ENCODE measurements at places on chromosomes 13 and 19.
A peak's percentile ranks its signal among the peaks of the same experiment; 100 is the strongest.

DNA sequence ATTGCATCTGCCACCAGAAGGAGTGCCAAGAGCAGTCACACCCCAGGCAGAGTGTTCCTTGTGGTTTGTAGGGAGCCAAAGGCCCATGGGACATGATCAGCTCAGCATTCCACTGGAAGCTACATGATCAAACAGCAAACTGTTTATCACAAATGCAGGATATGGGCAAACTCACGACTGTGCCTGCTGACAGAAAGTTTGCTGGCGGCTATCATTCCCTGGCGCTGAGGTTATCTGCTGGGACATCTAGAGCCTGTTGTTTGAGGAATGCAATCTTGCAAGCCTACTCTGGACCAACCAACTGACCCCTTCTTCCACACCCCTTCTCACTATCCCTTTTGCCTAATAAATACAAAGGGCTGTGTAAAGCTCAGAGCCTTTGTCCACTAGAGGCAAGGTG lies 7.7 kb upstream of the ZNF613 start:
- DNase-seq: no peak

DNA sequence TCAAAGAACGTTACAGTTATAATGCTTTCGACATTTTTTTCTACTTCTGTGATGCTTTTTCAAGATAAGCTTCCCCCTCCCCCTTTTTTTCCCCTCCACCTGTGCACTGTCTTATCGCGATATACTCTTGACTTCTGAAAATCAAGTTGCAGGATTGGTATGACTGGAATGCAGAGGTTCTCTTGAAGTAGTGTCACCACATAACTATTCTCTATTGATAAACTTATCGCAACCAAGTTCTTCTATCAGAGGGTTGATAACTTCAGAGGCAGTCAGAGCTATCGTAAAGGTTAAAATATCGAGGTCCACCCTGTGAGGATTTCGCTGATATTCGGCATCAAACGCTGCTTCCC lies 820 bp downstream of the EID2 start:
- DNase-seq: peak; percentile 80

DNA sequence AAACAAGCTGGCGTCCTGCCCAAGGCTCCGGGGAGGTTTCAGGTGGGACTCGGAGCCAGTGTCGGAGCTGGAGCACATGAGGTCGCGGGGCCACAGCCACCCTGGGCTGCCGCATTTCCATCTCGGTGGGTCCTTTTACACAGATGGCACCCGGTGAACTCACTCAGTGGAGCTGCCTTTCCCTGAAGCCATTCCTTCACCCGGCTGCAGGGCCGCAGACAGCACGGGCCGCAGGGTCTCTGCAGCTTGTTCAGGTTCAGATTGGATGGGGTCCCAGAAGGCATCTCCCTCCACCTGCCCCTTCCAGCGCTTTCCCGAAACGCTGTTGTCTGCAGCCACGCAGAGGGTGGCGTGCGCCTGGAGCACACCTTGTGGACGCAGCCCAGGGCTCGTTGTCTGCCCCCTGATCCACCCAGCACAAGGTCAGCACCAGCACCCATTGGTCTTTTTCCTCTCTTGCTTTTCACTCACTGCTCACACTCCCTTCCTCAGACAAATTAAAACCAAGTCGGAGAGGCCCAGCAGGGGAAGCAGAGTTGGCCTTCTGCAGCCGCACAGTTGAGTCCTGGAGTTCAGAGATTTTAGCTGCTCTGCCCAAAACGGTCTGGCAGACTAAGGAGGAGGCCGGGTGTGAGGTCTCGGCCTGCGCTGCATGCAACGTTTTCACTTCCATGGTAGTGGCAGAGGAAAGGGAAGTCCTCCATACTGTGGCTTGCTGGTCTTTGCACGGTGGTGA lies 18.1 kb downstream of the MCF2L start:
- DNase-seq: no peak

DNA sequence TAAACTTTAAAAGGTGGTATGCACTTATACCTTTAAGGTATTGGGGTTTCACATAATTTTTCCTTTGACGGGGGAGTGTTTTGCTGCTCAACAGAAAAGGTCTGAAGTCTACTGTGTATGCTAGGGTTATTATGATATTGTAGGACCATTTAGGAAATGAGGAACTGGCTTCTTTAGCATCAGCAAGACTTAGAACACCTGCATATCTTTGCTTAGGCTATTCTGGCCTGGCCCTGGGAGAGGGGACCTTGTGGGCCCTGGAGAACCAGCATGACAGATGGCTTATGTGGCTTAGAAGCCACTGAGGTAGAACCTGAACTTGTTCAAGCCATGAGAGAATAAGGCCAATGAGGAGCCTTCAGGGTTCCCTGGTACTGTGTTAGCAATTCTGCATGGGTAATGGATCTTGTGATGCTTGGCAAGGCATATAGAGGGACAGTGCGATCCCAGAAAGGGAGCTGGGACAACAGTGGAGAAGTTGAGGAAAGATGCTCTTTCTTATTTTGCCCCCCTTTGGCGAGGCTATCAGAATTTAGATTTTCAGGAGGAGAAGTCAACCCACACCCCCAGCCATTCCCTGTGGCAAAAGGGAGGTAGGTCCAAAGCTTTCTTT lies 4.3 kb downstream of the RGCC start:
- no peak for DNase-seq

DNA sequence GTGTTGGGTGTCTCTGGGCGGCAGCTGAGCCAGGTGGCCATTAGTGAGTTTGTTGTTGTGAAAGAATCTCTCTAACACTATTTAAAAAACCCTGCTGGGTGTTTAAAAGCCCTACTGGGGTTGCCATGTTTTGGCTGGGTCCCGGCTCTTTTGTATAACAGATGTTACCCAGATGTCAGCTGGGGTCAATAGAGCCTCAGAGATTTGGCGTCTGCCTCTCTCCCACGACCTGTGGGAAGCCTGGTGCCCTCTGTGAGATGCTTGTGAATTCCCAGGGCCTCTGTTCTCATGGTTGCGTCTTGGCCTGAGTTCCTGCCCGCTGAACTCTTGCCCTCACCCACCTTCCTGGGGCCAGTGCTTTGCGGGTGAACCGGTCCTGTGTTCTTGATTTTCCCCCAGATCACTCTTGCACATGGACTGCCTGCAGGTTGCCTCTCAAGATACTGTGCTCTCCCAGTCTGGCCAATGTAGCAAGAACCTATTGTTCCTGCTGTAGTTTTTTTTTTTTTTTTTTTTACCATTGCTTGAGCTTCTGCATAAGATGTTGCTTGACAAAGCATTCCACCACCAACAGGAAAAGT lies 9.5 kb downstream of the NFILZ start:
- DNase-seq: no peak

GRCh38 chr13:74682746-74683145 lies 548.5 kb upstream of the KLF12 start:
- no peak for DNase-seq

- no peak for DNase-seq
Measured at GRCh38 chr13:40982772-40983171, 36.3 kb downstream of the ELF1 start.

DNA sequence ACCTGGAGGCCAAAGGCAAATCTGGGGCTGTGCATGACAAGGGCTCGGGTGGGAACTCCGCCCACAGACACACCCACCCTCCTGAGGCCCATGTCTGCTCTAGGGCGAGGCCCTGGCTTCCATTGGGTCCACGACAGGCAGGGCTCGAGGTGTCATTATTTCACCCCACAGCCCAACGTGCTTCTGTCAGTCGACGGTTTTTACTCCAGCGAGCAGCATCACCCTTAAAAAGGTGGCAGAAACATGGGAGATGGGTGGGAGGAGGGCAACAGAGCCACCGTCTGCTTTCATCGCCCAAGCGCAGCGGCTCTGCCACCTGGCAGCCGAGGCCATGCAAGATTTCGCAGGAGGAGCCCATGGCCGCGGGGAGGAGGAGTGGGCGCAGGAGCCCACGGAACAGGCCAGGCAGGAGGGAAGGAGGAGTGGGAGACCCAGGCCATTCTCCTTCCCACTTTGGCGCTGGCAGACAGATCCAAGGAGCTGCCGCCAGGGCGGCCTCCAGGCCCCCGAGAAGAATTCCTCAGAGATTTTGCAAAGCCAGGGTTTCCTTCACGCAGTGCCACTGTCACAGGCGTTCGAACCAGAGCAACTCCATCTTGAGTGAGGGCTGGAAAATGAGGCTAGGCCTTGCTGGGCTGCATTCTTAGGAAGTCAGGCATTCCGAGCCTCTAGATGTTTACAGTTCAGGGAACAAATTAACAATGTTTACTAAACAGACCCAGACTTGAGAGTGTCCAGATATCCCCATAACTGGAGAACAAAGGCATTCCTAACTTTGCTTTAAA lies 49.3 kb upstream of the TUBGCP3 start:
- no peak for DNase-seq

DNA sequence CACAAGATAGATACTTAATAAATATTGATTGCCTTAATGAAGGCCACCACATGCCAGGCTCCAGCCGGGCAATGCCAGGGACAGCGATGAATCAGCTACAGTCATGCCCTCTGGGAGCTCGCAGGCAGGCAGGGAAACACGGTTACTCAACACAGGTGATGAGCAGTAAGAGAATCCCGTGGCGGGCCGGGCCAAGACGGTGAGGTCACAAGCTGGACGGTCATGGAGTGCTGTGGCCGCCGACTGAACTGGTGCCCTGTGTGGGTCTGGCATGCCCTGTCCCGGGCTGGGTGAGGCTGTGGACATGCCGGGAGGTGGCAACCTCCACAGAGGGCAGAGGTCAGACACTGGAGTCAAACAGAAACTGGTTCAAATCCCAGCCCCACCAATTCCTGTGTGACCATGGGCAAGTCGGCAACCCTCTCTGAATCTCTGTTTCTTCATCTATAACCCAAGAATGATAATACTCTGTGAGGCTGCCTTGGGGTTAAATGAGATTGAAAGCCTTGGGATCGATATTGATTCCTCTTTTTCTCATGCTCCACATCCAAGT lies 13.2 kb upstream of the PAK4 start:
- peak; percentile 65 for DNase-seq

DNA sequence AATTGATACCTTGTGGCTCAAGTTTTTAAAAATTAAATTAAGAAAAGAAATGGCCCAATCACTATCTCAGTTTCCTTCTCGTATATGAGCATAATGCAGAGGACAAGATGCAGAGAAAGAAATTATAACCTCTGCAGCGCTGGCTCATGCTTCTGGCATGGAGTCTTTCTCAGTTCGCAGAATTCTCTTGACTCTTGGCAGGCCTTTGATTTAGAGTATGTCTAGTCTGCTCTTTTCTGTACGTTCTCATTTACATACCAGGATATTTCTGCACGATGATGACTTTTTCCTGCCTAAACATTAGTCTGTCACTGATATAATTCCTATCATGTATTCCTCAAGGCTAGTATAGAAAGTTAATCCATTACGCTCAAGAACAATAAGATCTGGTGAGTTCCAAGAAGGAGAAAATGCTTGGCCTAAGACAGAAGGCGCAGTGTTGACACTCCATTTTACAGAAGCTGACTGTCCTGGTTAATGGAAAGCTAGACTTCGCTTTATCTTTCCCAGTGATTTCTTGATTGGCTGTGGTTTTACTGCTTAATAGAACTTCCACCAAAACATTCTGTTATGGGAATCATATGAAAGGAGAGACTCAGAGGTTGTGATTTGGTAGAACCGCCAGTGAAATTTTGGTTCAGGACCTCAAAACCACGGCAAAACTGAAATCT lies 1.7 kb upstream of the SMAD9 start:
- DNase-seq: no peak

GRCh38 chr19:51541458-51542357 lies 10.2 kb upstream of the SIGLEC6 start:
- DNase-seq: no peak

- DNase-seq: no peak
Measured at GRCh38 chr13:27860743-27861142, 59.1 kb upstream of the PDX1 start.

DNA sequence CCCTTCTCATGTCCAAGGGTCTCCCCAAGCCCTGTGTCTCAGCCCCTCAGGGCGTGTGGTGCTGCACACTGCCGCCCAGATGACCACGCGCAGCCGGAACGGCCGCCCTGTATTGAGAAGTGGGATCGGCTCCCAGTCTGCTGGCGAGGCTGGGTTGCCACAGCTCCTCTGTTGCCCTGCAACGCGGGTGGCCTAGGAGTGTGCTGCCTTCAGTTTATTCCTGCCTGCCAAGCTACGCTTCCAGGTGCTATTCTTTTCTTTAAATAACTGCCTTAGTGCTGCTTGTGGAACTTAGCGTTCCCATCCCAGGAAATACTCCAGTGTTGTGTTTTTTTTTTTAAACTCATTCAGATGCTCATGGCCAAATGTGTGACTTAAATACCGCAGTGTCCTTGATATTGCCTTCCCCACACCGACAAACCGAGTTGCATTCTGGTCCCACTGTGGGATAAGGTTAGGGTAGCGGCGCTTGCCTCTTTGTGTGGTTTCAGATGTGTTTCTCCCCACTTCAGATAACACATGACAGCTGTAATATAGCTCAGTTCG lies 16.6 kb downstream of the ACTN4 start:
- no peak for DNase-seq

GRCh38 chr19:36051637-36052036 lies 2.4 kb downstream of the THAP8 start:
- DNase-seq: no peak

- no peak for DNase-seq
Measured at GRCh38 chr19:51242881-51243630, 7.8 kb upstream of the SIGLECL1 start.

GRCh38 chr13:95571941-95572340 lies 19.4 kb downstream of the CLDN10 start:
- DNase-seq: no peak

DNA sequence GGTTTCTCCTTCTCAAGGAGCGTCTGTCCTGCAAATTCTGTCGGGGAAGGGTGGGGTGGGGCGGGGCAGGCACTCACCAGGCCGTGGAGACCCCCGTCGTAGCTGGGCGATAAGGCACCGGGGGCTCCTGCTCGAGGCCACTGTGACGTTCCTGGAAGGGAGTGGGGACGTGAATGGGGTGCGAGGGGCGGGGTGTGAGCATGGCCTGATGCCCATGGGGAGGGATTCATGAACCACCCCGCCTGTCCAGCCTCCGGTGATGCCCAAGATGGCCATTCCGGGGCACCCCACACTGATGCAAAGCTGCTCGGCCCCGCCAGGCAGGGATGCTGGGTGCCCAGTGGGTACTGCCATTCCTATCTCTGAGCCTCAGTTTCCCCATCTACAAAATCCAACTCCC lies 14.4 kb upstream of the UQCR11 start:
- DNase-seq: no peak

GRCh38 chr13:33392794-33393405 lies 107.3 kb upstream of the STARD13 start:
- no peak for DNase-seq

GRCh38 chr13:75364131-75364713 lies 117.7 kb downstream of the TBC1D4 start:
- DNase-seq: no peak

DNA sequence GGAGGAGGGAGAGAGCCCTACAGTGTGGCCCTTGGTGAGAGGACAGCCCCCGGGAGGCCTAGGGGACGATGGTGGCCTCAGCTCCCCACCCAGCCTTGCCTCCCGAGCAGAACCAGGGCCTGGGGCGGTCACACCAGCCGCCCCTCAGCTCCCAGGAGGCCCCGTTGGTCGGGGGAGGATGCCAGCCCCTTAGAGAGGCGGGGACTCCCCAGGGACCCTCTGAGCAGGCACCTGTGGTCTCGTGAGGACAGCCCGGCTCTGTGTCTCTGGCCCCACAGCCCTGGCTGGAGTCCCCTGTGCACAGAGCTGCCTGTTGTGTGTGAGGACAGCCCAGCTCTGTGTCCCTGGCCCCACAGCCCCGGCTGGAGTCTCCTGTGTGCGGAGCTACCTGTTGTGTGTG lies 158.8 kb downstream of the KDM4B start:
- no peak for DNase-seq

GRCh38 chr13:112668924-112669323 lies 20.9 kb upstream of the ATP11A start:
- DNase-seq: no peak
